ENCODE measurements at places on chromosomes 4 and X. TPM values are rescaled to one million over a fixed set of nuclear protein-coding genes. Genes with fewer than 3 reads are reported as not detected.

The ATP1B4 gene
- not detected for total RNA-seq

The GPC3 gene
- total RNA-seq, result not detected

The ZNF718 gene
- total RNA-seq, result 6.2 TPM

The LRP2BP gene
- total RNA-seq, result 0.61 TPM

The NXF3 gene
- total RNA-seq, result not detected

The FRMD7 gene
- not detected for total RNA-seq

The TEX13B gene
- total RNA-seq, result not detected

The TIMM17B gene
- total RNA-seq, result 35.0 TPM

The CENPE gene
- 22.1 TPM for total RNA-seq

The TCEAL2 gene
- not detected for total RNA-seq
